ENCODE measurements at places on chromosomes 4 and X. TPM values are rescaled to one million over a fixed set of nuclear protein-coding genes. Genes with fewer than 3 reads are reported as not detected.

HSFX1 gene
- total RNA-seq = 0.97 TPM

DNA sequence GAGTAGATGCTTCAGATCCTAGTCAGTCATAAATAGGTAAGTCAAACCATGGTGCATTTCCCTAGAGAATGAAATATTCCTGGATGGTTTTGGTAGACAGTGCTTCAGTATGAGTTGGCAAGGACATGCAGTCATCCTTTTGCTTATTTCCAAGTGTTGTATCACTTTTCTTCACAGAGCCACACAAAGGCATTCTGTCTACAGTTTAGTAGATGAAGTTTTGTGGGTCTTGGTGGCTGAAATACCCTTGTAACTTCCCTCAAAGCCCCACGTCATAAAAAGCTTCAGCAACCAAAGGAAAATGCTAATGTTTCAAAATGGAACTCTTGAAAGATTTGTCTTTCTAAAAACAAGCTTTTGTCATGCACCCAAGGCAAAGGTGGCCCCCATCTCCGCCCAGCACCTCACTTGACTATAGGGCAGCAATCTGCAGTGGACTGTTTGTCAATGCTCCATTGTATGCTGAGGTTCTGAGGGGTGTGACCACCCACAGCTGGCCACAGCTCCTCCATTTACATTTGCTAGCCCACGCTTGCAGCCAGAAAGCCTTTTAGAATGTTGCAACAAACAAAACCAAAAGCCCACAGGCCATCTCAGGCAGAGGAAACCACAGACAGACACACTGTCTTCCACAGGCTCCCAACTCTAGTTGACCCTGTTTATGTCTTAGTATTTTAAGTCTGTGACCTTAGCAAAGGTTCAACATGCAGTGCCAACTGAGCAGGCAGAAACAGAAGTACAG lies 87.1 kb upstream of the FAM9C start:
- H3K4me1 ChIP-seq = no peaks in the 10 kb centered on the region
- no peaks in the 10 kb centered on the region for H3K27me3 ChIP-seq
- no peak for DNase-seq
- H3K27ac ChIP-seq = no peak overlapping the region

- DNase-seq = no peak
- no peaks in the 10 kb centered on the region for H3K27me3 ChIP-seq
- H3K4me3 ChIP-seq = no peak overlapping the region
- H3K27ac ChIP-seq = no peak overlapping the region
- no peaks in the 10 kb centered on the region for H3K36me3 ChIP-seq
These were observed 953.6 kb upstream of the AGA start for GRCh38 chr4:178395798-178396197.

RHOH gene
- 8.3 TPM for total RNA-seq

NDP gene
- 1.3 TPM for total RNA-seq

CYBB gene
- 48.7 TPM for total RNA-seq

GRCh38 chrX:65690057-65690855 lies 22.8 kb downstream of the MSN start:
- peak overlapping the region; percentile 62 for H3K27ac ChIP-seq
- no peak overlapping the region for H3K4me3 ChIP-seq
- DNase-seq = no peak

GRCh38 chr4:59518005-59518823 lies 1681.9 kb upstream of the ADGRL3 start:
- no peaks in the 10 kb centered on the region for H3K36me3 ChIP-seq
- no peaks in the 10 kb centered on the region for H3K4me1 ChIP-seq
- DNase-seq = no peak
- no peak overlapping the region for H3K4me3 ChIP-seq
- no peaks in the 10 kb centered on the region for H3K27me3 ChIP-seq

TGIF2LX gene
- not detected for total RNA-seq

DNA sequence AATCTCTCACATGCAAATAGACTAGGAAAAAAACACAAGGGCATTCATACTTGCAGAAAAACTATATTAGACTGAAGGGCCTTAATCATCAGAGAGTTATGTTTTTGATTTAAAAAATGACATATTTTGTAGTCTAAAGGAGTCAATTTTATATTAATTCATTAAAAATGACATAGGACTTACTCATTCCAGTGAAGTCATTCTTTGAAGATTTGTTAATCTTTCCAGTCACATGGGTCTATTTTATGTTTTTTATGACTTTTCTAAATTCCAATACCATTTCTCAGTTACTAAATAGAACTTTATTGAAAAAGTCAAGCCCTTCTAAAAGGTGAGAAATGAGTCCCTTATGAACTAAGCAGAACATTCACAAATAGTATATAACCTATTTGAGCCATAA lies 743.8 kb upstream of the INTU start:
- DNase-seq = no peak
- no peak overlapping the region for H3K4me3 ChIP-seq
- no peaks in the 10 kb centered on the region for H3K27me3 ChIP-seq
- H3K27ac ChIP-seq = no peak overlapping the region

DNA sequence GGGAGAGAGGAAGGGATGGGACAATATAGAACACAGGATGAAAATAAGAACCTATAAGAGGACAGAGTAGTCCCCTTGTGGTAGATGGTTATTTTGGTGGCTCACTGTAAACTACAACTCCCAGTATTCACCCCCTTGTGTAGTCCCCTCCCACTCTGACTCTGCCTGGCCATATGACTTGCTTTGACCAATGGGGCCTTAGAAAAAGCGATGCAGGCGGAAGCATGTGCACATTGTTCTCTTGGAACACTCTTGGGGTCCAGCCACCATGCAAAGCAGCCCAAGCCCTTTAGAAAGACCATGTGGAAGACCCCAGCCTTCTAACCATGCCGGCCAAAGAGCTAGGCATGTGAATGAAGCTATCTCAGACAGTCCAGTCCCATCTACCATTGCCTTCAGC lies 415.0 kb downstream of the BCOR start:
- peaks cover 11% of the 10 kb centered on the region for H3K4me1 ChIP-seq
- H3K4me3 ChIP-seq = no peak overlapping the region
- peaks cover 5% of the 10 kb centered on the region for H3K27me3 ChIP-seq
- H3K27ac ChIP-seq = no peak overlapping the region
- H3K36me3 ChIP-seq = no peaks in the 10 kb centered on the region
- DNase-seq = no peak

DNA sequence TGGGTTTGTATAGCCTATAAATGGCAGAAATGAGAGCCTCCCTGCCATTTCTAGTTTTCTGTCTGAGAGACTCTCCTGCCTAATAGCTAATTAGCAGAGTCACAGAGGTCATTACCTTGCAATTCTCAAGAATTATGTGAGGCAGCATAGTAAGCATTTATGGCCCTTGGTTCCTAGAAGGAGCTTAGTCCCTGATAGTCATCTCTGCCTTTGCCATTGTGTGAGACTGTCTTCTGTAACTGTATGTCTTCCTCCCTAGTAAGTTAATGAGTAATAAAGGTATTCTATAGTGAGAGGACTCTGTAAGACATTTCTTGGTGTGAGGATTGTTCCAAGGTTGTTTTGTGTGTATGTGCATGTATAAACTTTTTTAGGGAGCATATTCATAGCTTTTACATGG lies 108.7 kb downstream of the AR start:
- H3K27me3 ChIP-seq = no peaks in the 10 kb centered on the region
- H3K4me1 ChIP-seq = no peaks in the 10 kb centered on the region
- no peak for DNase-seq
- no peak overlapping the region for H3K4me3 ChIP-seq
- no peaks in the 10 kb centered on the region for H3K36me3 ChIP-seq

PNMA5 gene
- not detected for total RNA-seq

DNA sequence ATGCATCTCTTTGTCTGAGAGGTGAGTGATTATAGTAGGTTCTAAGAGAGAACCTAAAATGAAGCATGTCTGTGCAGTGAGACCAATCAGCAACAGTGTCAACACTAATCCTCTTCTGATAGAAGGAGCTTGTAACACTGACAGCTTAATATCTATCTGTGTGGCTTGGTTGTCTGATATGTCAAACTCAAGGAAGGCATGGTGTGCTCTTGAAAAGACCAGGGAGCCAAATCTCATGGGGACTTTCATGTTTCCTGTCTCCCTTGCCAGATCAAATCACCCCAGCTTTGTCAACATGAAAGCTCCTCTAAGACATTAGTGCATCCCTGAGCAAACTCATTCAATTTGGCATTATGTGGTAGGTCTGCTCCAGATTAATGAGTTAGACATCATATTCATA lies 95.4 kb downstream of the ANOS1 start:
- H3K36me3 ChIP-seq = no peaks in the 10 kb centered on the region
- H3K27ac ChIP-seq = no peak overlapping the region
- H3K4me1 ChIP-seq = peaks cover 2% of the 10 kb centered on the region
- no peak overlapping the region for H3K4me3 ChIP-seq
- H3K27me3 ChIP-seq = peaks cover 49% of the 10 kb centered on the region

Measured in lung (tissue), 17 donors.